Effector memory CD4-positive, alpha-beta T cell (primary cell): ENCODE measurements at places on chromosomes 7 and 10.

GRCh38 chr7:35024298-35024697 is 13.0 kb downstream of the DPY19L1 start:
- no peak for DNase-seq

DNA sequence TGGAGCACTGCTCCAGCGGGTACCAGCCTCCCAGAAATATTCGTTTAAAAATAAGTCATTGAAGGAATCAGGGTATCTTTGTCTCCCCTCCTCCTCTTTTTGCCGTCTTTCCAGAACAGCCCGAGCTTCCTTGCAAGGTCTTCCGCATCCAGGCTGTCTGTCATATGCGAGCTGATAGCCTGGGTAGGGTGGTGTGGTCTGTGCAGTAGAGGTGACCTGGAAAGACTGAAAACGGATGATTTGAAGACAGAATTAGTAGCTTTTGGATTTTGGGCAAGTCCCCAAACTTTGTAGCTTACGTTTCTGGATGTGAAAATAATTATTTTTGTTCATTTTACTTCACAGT is 480 bp downstream of the VPS50 start:
- DNase-seq, result no peak

- no peak for DNase-seq
These were observed 65.2 kb downstream of the LYZL1 start for GRCh38 chr10:29353887-29354561.

DNA sequence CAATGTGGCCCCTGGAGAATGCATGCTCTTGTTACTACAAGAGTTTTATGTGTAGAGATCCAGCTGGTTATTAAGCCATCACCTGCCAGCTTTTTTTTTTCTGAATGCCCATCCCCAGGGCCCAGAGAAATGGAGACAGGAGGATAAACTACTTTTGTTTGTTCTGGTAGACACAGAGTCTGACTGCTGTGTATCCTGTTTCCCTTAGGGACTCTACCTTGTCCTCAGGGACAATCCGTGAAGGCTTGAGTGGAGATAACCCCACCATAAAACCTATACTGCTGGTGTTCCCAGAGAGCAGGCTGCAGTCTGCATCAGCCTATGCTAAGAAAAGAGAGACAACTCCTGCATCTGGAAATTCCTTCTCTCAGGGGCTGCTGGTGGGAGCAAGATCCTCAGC is at the start of gene OR2A5:
OR2A5 (plus strand) TSS at position 301 of the 400 bp plus-strand sequence. CDS start 1,454 bp downstream, outside the sequence.
- DNase-seq, result no peak

- DNase-seq, result no peak
These were observed 24.8 kb upstream of the SFMBT2 start for GRCh38 chr10:7435674-7436073.

DNA sequence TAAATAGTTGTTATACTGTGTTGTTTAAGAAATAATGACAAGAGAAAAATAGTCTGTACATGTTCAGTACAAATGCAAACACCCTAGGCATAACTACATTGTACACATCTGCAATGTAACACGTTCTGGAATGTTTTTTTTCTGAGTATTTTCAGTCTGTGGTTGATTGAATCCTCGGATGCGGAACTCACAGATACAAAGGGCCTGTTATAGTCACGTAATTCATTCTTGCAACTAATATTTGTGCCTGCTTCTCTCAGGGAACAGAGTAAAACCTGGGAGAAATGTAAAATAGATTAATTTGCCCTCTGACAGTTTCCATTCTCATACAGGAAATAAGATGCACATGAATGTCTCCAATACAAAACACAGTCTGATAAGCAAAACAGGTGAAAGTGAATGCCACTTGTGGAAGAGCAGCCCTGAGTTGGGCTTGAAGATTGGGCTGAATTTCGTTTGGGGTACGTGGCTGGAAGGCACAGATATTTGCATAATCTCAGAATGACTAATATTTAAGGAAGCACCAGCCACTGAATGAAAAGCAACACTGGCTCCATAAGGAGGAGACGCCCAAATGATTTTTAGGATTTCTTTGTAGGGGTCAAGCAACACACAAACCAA is 19.1 kb downstream of the DENND2A start:
- no peak for DNase-seq

DNA sequence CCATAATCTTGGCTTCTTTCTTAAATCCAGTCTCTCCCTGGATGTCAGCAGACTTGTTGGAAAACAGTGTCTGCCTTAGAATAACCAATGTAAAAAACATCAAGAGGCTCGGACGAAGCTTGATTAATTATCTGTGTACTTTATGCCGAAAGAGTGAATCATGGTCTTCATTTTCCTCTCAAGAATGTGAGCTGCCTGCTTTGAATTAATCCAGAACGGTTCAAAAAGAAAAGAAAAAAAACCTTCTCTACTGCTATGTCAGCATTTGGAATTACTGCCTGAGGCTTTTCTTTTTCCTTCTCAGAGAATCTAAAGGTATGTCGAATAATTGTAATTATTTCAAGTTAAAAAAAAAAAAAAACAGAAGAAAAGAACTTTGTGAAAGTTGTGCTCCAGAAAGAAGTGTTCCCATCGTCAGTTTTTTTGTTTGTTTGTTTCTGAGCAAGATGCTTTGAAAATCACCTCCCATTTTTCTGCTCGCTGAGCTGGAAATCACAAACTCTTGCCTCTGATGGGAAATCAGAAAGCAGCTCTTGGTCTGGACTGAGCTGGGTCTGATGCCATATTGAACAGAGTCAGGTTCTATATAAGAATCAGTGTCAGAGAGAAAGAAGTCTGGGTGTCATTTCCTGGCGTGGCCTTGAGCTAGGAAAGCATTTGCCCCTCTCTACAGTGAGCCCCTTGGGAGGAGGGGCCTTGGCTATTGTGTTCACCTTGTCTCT is 20.2 kb downstream of the PLPP4 start:
- DNase-seq, result no peak

GRCh38 chr7:77651575-77652162 is 44.6 kb upstream of the RSBN1L start:
- no peak for DNase-seq

- no peak for DNase-seq
These were observed 7.5 kb downstream of the HOXA1 start for GRCh38 chr7:27088002-27088922.
